ENCODE measurements at places on chromosomes 1 and 21.

DNA sequence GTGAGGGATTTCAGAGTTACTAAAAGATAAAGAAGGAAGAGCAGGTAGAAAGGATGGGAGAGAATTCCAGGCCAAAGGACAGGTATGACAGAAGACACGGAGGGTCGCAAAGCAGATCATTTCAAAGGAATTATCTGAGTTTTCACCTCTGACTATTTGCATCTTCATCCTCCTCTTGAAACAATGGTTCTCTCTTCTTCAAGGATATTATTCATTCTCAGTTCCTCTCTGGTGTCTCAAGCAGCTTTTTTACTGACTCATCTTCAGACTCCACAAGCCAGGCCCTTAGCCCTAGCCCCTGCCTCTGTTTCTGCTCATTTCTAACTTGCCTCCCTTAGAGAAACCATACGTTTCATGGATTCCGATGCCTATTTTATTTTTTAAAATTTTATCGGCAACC is 15.0 kb downstream of the DDX59 start:
- DNase-seq: no peak

DNA sequence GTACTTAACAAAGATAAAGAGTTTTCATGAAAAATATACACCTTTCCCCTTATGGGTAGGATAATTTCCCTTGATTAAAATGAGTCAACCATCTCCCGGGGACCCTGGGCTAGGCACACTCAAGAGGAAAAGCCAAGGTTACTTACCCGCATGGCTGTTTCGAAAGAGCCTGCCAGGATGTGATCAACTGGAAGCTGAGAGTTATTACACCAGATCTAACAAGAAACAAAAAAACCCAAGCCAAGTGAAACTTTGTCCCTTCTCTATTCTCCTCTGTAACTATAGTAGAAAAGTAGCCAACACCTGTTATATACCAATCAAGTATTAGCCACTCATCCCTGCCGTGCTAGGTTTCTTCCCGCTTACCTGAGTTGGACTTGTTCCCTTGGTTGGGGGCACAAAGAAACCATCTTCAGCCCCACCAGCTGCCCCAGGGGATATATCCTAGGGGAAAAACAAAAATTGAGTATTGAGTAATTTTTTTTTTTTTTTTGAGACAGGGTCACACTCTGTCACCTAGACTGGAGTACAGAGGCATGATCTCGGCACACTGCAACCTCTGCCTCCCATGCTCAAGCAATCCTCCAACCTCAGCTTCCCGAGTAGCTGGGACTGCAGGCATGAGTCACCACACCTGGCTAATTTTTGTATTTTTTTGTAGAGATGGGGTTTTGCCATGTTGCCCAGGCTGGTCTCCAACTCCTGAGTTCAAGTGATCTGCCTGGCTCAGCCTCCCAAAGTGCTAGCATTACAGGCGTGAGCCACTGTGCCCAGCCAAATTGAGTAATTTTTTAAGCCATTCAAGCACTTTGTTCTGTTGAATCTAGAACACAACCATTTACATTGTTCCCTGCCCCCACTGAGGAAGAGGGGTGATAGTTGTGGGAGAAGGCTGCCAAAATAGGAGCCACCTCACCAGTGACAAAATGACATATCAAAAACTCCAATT is 8.4 kb upstream of the PEX19 start:
- no peak for DNase-seq

- no peak for DNase-seq
These were observed 36.5 kb upstream of the SRRM1 start for GRCh38 chr1:24606621-24607020.

GRCh38 chr1:145758116-145758515 is 38.8 kb downstream of the CD160 start:
- DNase-seq: no peak

DNA sequence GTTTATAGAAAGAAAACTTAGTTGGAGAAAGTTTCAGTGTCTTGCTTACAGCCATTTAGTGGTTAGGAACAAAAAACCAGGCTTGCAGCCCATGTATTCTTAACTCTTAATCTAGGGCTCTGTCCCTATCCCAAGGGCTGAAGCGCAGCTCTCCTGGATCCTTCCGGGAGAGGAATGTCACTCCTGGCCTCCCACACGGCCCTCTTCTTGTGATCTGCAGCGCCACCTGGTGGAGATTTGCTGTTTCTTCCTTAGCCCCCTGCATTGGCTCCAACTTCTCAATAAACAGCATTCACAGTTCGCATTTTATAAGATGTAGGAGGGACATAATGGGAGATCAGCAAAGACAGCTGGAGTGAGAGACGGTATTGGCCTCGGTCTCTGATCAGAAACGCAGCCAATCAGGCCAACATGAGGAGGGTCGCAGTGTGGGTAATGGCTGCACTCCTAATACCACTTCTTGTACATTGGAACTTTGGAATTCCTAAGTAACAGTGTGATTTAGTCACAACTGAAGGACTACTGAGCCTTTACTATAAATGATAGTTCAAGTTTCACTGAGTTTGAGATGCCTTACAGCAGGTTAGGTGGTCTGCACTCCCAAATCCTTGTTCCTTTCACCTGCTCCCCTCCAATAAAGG is 283.4 kb downstream of the ASTN1 start:
- peak; percentile 44 for DNase-seq

DNA sequence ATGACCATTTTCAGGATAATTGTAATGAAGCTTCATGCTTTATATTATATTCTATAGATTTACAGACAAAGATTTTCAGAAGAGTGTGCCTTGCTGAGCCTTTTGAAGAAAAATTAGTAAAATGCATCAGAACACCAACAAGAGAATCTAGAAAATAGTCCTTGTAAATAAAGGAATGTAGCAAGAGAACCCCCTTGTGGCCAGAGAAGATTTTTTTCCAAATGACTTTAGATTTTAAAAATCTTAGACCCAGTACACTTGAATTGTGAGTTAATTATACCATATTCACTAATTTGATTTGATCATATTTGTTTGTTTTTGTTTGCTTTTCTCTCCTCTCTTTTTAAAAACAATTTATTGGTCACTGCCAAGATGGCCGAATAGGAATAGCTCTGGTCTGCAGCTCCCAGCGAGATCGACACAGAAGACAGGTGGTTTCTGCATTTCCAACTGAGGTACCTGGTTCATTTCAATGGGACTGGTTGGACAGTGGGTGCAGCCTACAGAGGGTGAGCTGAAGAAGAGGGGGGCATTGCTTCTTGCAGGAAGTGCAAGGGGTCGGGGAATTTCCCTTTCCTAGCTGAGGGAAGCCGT is 12.8 kb upstream of the IFI44L start:
- peak; percentile 51 for DNase-seq

- DNase-seq: no peak
These were observed 13.9 kb downstream of the HYI start for GRCh38 chr1:43439781-43440180.

DNA sequence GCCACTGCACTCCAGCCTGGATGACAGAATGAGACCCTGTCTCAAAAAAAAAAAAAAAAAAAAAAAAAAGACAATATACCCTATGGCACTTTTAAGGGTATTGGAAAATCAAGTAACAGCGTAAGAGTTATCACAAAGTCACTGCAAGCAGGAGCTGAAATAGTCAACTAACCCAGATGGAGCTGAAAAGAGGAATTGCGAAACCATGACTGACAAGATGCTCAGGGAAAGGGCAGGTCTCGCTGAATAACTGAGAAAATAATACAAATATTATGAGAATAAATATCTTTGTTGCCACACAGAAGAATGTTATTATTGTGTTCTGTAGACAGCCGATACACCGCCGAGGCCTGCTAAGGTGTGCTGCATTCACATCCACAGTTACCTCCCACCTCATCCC is 17.8 kb downstream of the HLCS start:
- no peak for DNase-seq

- no peak for DNase-seq
These were observed 48.7 kb upstream of the DNAH14 start for GRCh38 chr1:224880593-224881307.

GRCh38 chr1:115411371-115412063 is 73.5 kb upstream of the NGF start:
- DNase-seq: no peak

GRCh38 chr1:161185282-161185682 is 8.0 kb upstream of the B4GALT3 start:
- peak; percentile 98 for DNase-seq

- no peak for DNase-seq
These were observed 1047.6 kb upstream of the ADGRL4 start for GRCh38 chr1:80054129-80054528.

DNA sequence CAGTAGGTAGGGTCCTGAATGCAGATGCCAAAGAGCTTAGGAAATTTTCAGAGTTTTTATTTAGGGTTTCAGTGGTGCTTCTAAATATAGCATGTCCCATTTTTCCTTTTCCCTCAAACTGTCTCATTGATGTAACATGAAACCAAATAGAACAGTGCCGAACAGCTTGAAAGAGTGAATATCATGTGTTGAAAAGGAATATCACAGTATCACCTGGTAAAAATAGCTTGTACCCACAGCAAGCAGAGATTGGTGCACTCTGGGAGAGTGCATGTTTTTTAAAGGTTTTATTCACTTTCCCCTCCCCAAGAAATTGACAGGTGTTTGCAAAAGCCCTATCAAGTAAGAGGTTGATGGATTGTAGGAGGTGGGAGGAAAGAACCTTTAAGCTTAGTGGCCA is 41.9 kb upstream of the ELAVL4 start:
- no peak for DNase-seq

DNA sequence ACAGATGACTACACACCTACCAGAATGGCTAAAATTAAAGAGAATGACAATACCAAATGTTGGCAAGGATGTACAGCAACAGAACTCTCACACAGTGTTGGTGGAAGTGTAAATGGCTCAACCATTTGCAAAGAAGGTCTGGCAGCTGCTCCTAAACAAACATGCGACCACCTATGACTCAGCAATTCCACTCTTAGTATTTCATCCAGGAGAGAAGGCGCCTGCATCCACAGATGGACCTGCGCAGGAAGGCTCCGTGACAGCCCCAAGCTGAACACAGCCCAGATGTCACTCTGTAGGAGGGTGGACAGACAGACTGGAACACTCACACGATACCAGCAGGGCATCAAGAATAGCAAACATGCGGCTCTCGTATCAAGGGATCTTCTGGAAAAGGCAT is 6.7 kb downstream of the PTTG1IP start:
- peak; percentile 72 for DNase-seq

GRCh38 chr1:66300972-66301451 is 232.9 kb upstream of the SGIP1 start:
- peak; percentile 84 for DNase-seq

DNA sequence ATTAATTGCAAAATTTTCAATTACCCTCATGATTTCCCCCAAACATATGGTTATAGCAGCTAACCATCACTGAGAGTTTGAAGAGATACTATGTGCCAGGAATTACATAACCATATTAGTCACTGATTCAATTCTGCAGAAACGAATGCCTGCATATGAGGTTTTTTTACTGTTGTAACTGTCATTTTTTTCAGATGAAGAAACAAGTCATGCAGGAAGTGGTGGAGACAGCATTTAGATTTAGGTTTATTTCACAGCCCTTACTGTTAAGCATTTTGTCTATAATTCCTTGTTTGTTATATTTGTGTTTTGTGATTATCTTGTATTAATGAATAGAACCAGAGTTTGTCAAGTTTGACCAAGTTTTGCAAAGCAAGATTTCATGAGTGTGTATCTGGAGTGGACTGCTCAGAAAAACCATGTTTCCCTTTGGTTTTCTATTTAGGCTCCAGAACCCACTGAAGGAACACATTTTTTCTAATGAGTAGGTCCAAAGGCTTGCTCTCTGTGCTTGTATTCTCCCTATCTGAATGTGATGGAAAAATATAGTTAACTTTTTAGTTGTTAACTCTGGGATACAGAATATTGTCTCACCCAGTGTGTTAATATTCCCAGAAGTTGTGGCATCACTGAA is 308.5 kb upstream of the ADAMTS5 start:
- no peak for DNase-seq

DNA sequence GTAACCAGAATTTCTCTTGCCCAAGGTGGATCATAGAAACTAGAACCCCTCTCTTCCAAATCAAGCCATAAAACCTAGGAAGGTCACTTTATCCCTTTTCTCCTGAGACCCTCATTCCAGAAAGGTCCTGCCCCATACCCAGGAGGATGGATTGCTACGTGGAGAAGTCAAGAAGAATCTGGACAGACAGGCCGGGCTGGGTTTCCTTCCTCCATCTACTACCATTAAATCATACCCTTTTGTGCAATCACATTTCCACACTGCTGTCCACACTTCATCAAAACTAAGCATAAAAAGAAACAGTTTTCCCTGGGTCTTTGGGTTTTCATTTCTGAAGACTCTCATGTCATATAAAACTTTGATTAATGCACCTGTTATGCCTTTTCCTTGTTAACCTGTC is 65.4 kb downstream of the C21orf91 start:
- no peak for DNase-seq

GRCh38 chr1:244861683-244862082 is 2.7 kb downstream of the HNRNPU start:
- no peak for DNase-seq

DNA sequence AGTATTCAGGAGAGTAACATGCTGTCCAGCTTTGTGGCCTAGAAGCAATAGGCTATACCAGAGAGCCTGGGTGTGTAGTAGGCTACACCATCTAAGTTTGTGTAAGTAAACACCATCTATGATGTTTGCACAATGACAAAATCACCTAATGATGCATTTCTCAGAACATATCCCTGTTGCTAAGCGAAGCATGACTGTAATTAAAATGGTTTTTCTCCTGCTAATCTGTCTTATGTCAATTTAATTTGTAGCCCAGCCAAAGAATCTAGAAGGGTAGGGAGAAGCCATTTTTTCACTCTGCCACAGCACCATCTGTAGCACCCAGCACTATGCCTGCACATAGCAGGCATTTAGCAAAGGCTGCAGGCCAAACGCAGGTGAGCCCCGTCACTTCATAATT is 2.0 kb upstream of the TTC24 start:
- no peak for DNase-seq

DNA sequence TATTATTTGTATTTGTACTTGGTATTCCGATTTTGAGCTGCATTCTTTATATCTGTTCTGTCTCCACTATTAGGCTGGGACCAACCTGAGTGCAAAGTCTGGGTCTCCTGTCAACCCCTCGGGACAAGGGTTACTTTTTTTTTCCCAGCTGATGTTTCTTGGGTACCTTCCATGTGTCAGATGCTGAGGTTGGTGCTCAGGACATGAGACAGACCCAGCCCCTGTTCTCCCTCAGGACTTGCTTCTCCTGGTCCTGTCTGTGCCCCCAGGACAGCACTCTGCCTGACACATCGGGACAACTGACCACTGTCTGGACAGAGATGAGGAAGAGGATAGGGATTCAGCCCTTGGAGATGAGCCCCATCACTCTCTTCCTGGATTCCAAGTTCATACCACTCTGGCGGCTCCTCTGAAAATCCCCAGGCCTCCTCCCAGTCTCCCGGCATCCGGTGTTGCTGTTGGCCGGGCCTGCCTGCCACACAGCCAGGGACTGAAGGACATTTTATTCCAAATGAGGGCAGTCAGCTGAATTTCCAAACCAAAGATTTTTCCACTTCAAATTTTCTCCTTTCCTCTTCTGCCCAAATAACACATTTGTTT is 55.6 kb upstream of the FMOD start:
- DNase-seq: no peak

DNA sequence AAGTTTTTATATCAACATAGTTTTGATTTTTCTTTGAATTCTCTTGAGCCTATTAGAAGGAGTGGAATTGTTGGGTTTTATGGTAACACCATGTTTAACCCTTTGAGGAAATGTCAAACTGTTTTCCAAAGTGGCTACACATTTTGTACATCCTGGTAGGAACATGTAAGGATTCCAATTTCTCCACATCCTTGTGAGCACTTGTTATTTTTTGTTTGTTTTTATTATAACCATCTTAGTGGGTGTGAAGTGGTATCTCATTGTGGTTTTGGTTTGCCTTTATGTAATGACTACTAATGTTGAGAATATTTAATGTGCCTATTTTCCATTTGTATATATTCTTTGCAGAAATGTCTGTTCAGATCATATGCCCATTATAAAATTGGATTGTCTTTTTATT is 120.5 kb downstream of the FGGY start:
- DNase-seq: no peak

All from common myeloid progenitor, CD34-positive (primary cell).